ENCODE measurements at places on chromosomes 3 and 15.
A peak's percentile ranks its signal among the peaks of the same experiment; 100 is the strongest.

DNA sequence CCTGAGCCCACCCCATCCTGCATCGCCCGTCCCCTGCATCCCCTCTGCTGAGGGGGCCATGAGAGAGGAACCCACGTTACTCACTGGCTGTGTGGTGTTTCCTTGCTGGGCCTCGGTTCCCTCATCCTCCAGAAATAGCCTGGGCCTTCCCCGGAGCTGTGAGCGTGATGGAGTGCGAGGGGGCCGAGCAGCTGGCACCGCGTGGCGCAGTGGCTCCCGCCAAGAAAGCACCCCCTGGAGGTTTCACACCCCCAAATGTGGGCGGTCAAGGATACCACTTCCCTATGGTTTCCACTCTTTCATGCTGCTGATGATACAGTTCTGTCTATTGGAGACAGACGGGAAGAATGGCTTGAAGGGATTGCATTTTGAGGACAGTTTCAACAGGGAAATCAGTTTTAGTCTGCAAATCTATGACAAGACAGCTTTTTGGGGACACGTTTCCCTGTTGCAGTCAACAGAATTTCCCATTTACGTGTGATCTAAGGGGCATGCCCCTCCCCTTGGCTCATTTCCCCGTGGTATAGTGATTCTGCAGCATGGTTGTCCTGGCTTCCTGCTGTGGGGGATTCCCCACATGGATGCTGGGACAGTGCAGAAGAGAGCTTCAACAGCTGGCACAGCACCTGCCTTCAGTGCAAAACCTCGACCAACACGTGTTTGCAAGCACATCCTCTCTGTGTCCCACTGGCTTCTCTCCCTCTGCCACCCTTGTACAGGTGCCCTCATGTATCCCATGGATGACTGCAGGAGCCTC is 377.5 kb downstream of the LRTM1 start:
- DNase-seq = no peak

DNA sequence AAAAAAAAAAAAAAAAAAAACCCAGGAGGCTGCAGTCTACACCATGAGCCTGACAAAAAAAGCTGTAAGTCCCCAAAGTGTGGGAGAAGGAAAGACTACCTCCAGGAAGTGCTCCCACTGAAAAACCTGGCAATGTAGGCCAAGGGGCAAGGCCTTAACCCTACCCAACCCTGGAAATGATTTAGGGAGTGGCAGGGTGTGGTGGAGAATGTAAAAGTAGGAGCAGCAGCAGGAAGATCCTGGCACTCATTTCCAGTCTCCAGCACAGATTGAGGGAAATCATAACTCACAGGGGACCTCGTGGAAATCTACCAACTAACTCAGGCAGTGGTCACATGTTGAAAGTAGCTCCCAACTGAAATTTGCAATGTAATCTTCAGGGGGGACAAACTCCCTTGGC is 839.5 kb downstream of the EPHA3 start:
- no peak for DNase-seq

GRCh38 chr15:99550077-99550476 is 15.7 kb upstream of the MEF2A start:
- DNase-seq = no peak

- DNase-seq = no peak
These were observed 471.6 kb downstream of the TUSC7 start for GRCh38 chr3:117181222-117181621.

DNA sequence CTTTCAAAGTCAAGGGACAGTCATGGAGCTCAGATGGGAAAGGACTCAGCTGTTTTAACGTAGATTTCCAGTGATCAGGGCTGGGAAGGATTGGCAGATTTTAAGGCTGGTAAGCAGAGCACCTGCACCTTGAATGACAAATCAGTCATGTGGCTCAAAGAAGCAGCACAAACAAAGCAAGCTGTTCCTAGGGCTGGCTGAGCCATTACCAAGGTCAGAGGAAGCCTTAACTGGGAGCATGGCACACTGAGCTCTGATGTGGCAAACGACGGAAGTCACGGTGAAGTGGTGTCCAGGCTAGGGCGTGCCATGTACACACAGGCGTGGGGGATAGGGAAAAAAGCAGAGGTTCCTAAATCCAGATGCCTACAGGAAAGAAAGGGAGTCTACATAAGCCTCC is 84.6 kb upstream of the PFN2 start:
- peak; percentile 45 for DNase-seq

Data from NCI-H510A (cell line).